CD4-positive, alpha-beta T cell treated with Interleukin-4 for 4 hours (primary cell): ENCODE measurements at places on chromosomes 11 and 22.

DNA sequence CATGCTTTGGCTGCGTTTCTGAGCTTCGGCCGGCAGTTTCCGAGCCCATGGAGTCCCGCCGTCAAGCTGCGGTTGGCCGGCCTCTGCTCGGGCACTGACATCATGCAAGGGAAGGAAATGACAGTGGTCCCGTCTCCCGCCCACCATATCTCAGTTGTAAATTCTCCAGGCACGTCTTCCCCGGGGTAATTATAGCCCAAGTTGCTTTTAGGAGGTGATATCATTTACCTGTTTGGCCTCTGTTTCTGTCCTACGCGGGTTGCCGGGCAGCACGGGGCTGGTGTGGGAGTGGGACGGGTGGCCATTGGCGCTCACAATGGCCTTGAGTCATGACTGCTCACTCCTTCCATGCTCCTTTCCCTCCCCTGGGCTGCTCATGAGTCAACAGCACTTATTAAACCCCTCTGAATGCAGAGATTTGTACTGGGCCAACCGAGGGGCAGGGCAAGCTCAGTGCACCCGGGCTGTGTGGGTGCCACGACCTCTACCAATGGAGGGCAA is 4.2 kb upstream of the ANO1 start:
- no peak for DNase-seq

GRCh38 chr11:60753309-60753708 is 3.4 kb upstream of the MS4A15 start:
- no peak for DNase-seq

DNA sequence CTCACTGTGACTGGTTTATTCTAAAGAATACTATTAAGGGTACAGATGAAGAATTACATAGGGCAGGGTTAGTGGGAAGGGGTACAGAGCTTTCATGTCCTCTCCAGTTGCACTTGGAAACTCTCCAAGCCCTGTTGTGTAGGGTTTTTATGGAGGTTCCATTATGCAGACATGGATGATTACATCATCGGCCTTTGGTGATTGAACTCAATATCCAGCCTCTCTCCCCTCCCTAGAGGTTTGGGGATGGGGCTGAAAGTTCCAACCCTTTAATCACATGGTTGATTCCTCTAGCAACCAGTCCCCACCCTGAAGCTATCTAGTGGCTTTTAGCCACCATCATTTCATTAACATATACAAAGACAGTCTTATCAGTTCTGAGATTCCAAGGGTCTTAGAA is 472.6 kb downstream of the BUD13 start:
- DNase-seq: no peak

DNA sequence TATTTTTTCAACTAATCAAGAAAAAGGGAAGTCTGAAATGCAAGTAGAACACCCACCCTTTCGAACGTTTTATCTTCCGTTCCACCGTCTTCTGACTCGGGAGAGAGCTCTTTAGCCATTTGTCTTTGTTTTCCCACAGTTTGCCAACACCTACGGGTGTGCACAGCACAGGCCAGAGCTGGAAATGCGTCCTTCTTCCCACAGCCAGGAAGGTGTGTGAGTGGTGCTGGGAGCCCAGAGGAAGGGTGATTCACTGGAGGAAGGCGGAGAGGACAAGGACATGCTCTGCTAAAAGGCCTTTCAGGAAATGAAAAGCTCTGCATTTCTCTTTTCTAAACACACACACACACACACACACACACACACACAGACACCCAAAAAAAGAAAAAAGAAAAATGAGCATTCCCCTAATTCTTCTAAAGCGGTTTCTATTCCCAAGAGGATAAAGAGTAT is 18.5 kb downstream of the ENDOD1 start:
- no peak for DNase-seq

DNA sequence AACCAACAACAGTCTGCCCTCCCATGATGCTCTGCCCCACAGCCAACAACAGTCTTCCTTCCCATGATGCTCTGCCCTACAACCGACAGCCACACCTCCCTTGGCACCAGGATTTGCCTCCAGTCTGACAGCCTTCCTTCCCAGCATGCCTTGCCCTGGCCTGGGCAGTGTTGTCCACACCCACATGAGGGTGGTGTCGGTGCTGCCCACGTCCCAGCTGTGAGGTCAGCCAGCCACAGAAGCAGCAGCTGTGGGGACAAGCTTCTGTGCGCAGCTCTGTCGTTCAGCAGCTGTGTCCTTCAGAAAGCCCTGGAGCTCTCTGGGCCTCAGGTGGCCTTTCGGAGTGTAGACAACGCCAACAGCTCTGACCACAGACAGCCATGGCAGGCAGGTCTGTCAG is 1378.9 kb downstream of the BRD1 start:
- DNase-seq: no peak

DNA sequence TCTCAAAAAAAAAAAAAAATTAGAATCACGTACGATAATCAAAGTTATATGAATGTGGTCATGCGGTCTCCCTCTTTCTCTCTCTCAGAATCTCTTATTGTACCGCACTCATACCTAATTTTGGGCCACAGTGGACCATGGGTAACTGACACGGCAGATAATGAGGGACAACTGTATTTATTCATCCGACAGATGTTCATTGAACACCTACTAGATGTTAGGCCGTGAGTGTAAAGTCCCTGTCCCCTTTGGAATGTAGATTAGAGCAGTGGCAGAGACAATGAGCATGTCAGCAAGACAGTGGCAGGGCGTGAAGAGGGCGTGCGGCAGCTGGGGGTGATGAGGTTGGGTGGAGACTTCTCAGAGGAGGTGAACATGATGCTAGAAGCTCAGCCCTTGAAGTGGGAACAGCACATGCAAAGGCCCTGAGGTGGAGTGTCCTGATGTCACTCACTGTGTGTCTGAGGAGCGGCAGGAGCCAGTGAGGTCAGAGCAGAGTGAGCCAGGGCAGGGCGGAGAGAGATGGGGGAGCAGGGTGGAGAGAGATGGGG is 25.1 kb downstream of the CACNA1I start:
- no peak for DNase-seq

- no peak for DNase-seq
These were observed 34.7 kb downstream of the MUC15 start for GRCh38 chr11:26537341-26537740.

GRCh38 chr11:61083601-61084147 is 18.6 kb upstream of the CD5 start:
- peak; percentile 88 for DNase-seq

- DNase-seq: no peak
These were observed 118.8 kb downstream of the MPPED1 start for GRCh38 chr22:43530349-43531201.

- no peak for DNase-seq
These were observed 16.9 kb downstream of the ADORA2A start for GRCh38 chr22:24444251-24444650.

- DNase-seq: no peak
These were observed 156.3 kb downstream of the COMMD9 start for GRCh38 chr11:36132940-36133339.

DNA sequence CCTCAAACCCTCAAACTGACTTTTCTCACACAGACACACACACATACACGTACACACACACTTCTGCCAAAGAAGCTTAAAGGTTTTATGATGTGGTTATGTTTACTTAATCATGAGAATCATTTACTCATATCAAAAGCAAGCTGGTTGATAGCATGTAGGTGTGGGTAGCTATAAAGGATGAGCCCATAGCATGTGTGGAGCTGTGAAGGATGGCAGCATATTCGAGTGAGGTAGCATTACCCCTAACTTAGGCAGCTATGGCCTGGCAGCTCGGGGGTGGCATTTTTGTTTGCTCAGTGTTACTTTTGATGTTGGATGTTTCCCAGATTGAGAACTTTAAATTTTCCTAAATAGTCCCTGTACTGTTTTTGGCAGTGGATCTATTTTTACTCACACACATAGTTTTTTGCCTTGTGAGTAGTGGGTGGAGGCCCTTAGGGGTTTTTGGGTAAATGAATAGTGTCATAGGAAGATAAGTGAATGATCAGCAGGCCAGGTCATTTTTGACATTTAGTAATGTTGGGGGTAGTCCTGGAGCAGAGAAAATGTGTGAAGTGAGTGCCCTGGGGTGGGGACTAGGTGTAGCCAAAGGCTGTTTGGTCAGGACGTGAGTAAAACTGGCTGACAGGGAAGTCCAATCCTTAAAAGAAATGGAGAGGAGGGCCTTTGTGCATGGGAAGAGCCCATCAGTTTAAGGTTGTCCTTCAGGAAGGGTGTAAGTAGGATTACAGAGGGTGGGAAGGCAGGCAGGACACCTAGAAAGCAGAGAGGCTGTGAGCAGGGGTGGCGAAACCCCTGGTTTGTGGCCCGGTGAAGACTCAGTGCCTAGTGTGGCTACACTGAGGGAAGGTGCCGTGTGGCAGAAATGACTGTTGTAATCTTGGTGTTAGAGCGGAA is 7.1 kb downstream of the YWHAH start:
- no peak for DNase-seq

- DNase-seq: no peak
These were observed 62.4 kb downstream of the NAV2 start for GRCh38 chr11:19774817-19775580.

GRCh38 chr11:70829886-70830272 is 422.5 kb downstream of the SHANK2 start:
- no peak for DNase-seq

- no peak for DNase-seq
These were observed 4.7 kb downstream of the ZDHHC13 start for GRCh38 chr11:19121646-19122045.

GRCh38 chr11:93279851-93280347 is 50.6 kb upstream of the DEUP1 start:
- DNase-seq: no peak

GRCh38 chr11:62988276-62988675 is 3.5 kb upstream of the SLC22A6 start:
- no peak for DNase-seq

- DNase-seq: no peak
These were observed 4.4 kb downstream of the CACNA1I start for GRCh38 chr22:39574779-39575551.

- DNase-seq: no peak
These were observed 33.8 kb downstream of the EHF start for GRCh38 chr11:34654483-34655334.

GRCh38 chr11:75337195-75337654 is 14.2 kb downstream of the ARRB1 start:
- DNase-seq: no peak

DNA sequence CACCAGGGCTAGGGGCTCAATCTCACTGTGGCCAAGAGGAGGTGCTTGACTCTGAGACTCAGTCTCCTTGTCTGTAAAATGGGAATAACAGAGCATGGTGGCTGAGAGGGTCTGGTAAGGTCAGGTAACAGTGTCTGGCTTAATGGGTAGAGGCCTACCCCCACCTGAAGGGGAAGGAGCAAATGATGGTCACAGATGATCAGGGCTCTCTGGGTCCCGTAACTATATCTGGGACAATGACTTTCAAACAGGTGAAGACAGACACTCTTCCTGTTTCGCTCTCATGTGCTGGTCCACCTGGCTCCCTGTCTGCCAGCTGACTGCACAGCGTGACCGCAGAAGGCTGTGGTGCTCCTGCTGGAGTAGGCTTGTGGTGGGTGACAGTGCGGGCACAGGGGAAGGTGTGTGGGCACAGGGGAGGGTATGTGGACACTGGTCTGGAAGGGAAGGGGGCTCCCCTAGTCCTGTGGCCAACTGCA is 4.0 kb downstream of the A4GALT start:
- no peak for DNase-seq

GRCh38 chr11:46066335-46066734 is 54.9 kb downstream of the PHF21A start:
- no peak for DNase-seq

DNA sequence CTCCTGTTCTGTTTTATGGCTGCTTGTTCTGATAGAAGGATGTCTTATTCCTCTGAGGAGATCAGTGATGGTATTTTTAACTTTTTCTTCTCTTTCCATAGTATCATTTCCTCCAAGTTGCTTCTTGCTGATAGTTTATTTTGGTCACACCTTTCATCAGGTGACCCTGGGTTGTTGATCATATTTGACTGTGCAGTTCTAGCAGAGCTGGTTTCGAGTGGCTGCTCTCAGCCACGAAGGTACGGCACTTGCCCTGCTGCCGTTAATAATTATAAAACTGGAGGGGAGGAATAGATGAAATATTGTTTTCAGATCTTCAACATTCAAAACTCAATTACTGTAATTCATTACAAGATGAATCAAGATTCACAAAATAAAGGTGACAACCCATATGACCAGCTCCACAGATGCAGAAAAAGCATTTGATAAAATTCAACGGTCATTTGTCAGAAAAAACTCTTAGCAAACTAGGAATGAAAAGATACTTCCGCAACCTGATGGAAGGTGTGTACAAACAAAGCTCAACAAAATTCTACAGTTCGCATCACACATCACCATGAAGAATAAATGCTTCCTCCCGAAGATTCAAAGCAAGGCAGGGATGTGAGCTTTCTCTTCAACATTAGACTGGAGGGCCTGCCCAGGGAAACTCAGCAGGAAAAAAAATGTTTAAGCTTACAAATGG is 59.2 kb upstream of the RTL6 start:
- no peak for DNase-seq

DNA sequence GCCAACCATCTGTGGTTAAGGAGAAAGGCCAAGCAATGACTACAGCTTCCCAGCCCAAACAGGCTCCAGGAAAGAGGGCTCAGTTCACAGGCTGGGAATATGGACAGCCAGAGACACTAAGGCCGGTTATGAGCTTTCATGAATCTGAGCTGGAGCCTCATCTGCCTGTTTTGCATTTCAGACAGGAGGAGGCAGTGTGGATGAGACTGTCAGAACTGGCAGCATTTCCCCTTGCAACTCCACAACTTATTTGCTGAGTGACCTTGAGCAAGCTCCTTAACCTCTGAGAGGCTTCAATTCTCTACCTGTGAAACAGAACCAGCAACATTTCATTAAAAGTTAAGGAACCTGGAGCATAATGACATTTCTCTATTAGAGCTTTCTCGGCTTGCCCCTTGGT is 264.0 kb downstream of the ETS1 start:
- peak; percentile 74 for DNase-seq

DNA sequence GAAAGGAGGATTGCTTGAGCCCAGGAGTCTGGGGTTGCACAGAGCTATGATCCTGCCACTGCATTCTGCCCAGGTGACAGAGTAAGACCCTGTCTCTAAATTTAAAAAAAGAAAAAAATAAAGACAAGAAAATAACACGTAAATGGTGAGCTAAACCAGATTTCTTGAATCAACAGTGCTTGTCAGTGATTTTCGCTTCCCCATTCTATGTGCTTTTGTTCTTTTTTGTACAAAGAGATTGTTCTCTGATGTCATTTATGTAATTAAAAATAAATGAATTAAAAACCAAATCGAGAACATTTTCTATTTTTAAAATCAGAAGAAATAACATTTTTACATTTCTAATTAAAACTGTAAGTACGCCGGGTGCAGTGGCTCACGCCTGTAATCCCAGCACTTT is 19.8 kb upstream of the SLC29A2 start:
- no peak for DNase-seq

DNA sequence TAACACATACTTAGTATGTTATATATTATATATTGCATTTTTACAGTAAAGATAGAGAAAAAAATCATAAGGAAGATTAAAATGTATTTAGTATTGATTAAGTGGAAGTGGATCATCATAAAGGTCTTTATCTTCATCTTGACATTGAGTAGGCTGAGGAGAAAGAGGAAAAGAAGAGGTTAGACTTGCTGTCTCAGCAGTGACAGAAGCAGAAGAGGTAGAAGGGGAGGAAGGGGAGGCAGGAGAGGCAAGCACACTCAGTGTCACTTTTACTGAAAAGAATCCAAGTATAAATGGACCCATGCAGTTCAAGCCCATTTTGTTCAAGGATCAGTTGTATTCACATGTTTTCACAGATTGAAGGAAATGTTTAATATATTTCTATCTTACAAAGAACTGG is 69.7 kb downstream of the GAB2 start:
- no peak for DNase-seq

- DNase-seq: no peak
These were observed 635.5 kb downstream of the NTM start for GRCh38 chr11:132005887-132006286.
